GM03348 (cell line): ENCODE measurements at places on chromosomes 7 and 10.

DNA sequence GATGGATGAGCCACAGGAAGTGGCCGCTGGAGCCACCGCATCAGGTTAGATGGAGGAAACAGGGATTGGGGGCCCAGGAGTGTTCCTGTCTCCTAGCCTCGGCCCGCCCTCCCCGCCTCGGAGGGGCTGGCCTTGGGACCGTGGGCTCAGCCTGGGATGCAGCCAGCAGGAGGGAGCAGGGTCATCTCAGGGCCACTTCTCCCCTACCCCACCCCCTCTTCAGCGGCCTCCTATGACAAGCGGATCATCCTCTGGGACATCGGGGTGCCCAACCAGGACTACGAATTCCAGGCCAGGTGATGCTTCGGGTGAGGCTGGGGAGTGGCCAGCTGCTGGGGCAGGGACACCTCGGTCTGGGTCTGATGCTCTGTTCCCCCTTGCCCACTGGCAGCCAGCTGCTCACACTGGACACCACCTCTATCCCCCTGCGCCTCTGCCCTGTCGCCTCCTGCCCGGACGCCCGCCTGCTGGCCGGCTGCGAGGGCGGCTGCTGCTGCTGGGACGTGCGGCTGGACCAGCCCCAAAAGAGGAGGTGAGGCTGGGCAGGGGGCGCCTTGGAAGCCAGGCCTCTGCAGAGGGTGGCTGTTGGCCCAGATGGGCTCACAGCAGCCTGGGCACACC is 4.7 kb downstream of the LRWD1 start:
- DNase-seq: no peak

- DNase-seq: no peak
These were observed 34.7 kb downstream of the IMMP2L start for GRCh38 chr7:111527545-111527944.

GRCh38 chr10:35423505-35424306 is 87.4 kb downstream of the CCNY start:
- DNase-seq: peak; percentile 53

DNA sequence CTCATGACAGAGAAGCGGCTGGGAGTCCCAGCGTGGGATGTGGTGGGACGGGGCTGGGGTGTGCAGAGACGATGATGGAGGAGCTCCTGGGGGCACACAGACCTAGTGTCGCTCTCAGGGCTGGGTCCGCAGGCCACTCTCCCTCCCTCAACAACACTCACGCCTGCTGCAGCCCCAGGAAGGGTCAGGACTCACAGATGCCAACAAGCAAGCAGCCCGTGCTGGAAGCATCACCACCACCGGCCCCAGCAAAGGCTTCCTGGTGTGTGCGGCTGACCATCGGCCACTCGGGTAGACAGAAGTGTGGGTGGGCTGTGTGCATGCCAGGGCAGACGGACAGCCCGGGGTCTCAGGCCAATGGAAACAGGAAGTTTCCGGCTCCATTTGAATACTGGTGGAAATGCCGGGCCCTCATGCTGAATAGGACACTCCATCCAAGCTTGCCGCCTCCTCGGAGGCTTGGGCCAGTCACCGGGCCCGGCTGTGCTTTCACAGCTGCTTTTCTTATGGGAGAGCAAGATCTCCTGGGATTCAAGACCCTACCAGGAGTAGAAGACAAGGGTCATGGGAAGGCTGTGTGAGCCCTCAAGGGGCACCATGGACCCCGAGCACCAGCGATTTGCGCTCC is 178.1 kb downstream of the ELFN1 start:
- no peak for DNase-seq
